HFF-Myc (cell line): ENCODE measurements at places on chromosomes 11 and 22.

- no peak for DNase-seq
Measured at GRCh38 chr11:122209619-122210366, 93.8 kb upstream of the BLID start.

DNA sequence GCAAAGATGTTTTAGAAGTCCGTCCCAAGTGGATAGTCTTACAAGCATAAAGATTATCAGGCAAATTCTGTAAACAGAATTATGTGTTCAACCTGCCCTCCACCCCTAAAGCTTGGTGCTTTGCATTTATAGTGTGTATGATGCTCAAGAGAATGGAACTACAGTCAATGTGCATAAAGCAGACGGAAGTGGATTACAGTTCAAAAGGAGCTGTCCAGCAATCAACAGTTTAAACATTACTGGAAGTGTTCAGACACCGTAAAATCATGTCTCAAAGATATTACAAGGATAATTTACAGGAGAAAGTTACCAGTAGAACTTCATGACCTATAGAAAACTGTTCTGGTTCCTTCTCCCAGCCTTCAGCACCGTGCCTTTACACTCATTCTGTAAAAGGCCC, 1.0 kb downstream of the RIC3 start:
- no peak for DNase-seq

- no peak for DNase-seq
Measured at GRCh38 chr11:119409731-119410130, 13.2 kb downstream of the THY1 start.

GRCh38 chr11:19988598-19988997, 171.7 kb downstream of the DBX1 start:
- no peak for DNase-seq

GRCh38 chr11:34379079-34379478, 21.3 kb upstream of the ABTB2 start:
- no peak for DNase-seq

GRCh38 chr11:6472934-6473333, 807 bp downstream of the TRIM3 start:
- no peak for DNase-seq

DNA sequence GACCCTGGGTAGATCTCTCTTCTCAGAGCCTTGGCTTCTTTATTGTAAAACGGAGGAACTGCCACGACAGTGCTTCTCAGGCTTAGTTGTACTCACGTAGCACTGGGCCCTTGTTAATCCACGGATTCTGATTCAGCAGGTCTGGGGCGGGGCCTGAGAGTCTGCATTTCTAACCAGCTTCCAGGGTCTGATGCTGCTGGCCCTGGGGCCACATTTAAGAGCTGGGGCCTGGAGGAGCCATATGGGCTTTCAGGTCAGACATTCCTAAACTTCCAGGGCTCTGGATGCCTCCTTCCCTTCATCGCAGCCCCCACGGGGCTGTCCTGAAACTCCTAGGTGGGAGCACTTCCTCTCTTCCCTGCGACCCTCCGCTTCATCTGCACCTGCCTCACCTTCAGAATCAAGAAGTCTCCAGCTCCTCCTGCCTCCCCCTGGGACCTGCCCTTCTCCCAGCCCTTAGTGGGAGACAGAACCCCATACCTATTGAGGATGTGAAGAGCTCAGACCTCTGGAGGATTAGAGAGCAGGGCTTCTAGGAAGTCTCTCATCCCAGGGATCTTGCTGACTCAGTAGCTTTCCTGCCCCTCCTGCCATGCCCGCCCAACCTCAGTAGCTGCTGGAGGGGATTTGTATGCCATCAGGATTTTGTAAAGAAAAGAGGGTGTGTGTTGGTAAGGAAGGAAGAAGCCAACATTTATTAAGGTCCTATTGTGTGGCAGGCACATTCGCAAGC, 92.5 kb downstream of the LRRC32 start:
- DNase-seq = no peak

DNA sequence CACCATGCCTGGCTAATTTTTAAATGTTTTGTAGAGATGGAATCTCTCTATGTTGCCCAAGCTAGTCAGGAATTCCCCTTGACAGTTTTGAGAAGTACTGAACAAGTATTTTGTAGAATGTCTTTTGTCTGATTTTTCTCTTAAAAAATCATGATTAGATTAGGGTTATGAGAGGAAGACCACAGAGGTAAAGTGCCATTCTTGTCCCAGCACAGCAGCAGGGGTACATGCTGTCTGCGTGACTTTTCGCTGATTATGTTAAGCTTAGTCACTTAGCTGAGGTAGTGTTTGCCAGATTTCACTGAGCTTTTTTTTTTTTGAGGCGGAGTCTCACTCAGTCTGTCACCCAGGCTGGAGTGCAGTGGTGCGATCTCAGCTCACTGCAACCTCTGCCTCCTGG, 13.6 kb upstream of the NUP160 start:
- no peak for DNase-seq

DNA sequence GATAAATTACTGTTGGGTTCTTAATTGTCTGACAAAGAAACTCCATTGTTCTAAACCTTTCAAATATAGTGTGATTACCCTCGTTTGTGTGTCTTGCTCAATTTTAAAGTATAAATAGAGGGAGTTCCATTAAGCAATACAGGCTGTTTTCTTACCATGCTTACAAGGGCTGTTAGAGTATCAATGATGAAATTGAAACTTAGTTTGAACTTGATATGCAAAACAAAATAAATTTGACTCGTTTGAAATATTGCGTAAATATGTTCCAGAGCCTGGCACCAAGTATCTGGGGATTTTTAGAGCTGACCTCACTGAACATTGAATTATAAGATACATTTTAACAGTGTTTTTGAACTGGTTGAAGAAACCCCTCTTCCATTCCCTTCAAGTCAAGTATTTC, 31.7 kb downstream of the TEAD1 start:
- no peak for DNase-seq

GRCh38 chr11:101096036-101096704, 33.4 kb downstream of the PGR start:
- DNase-seq = no peak
